Activated CD4-positive, CD25-positive, alpha-beta regulatory T cell treated with anti-CD3 and anti-CD28 coated beads, Interleukin-2, amount 50 U/mL, for 24 hours (primary cell): ENCODE measurements at places on chromosomes 4 and X.

DNA sequence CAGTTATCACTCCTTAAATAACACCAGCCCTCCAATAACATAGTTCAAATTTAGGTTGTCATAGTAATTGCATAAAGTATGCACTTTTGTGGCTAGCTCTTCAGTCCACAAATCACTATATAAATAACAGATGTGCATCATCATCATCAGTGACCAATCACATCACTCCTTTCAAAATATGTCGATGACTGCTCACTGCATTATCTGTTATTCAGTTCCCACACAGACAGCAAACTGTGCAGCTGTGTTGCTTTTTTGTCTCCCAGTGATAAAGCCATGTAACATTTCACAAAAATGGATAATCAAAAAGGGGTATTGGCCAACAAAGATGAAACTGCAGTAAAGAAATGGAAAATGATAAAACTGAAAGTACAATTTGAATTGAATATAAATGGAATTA, 205.4 kb downstream of the DCLK2 start:
- ATAC-seq: no peak

DNA sequence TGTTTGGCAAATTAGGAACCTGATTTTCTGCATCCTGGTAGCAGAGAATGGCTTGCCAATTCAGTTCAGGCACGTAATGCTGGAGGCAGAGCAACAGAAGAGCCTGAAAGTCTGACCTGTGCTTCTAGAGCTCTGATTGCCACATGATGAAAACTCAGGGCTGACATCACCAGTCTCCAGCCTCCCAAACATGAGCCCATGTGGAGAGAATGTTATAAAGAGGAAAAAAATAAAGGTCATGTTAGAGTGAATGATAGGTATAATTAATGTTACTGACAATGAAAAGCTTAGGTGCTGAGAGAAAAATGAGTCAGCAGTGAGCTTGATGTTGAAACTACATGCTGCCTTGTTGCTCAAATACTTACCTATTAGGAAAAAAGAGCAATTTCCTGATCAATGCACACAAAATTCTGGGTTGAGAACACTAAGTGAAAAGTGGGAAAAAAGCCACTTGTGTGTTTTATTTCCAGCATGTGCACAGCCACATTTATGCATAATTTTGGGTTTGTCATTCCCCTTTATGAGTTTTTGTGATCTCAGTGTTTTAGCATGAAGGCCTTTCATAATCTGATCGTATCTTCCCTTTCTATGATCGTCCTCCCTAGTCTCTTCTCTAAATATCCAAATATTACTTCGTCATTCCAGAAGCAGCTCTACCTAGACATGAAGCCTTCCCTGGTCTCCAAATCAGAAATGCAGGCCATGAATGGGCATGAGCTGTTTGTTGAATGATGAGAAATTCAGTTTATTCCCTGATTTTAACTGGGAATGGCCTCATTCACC, 113.3 kb upstream of the CPEB2 start:
- ATAC-seq: no peak

- no peak for ATAC-seq
Observed at GRCh38 chrX:109733613-109734083, 591 bp upstream of the ACSL4 start.

GRCh38 chrX:14505648-14506047, 23.7 kb upstream of the GLRA2 start:
- ATAC-seq: no peak

- ATAC-seq: no peak
Observed at GRCh38 chrX:146754268-146754667, 55.3 kb upstream of the CXorf51B start.

DNA sequence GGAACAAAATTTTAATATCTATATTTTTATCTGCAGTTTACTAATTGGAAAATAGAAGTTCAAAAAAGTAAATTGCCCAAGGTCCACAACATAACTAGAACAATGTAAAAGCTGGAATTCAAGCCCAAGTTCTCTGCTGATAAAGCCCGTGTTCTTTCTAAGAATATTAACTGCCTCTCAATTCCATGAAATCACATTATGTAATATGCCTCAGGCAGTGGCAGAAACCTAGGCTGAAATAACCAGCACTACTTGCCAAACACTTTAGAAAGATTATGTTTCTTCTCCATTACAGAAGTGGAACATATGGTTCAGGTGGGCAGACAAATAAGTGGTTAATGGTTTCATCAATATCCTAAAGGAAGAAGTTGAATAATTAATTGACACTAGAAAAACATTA, 56.7 kb upstream of the ADGRL3 start:
- ATAC-seq: no peak

- ATAC-seq: no peak
Observed at GRCh38 chr4:155564086-155564485, 102.6 kb upstream of the GUCY1A1 start.

GRCh38 chr4:123877551-123877950, 481.0 kb downstream of the SPRY1 start:
- ATAC-seq: no peak

- no peak for ATAC-seq
Observed at GRCh38 chr4:78386679-78387078, 164.9 kb upstream of the ANXA3 start.

GRCh38 chr4:39899291-39899690, 78.4 kb downstream of the PDS5A start:
- ATAC-seq: no peak

- ATAC-seq: no peak
Observed at GRCh38 chrX:100870527-100870926, 3.6 kb downstream of the NOX1 start.

- ATAC-seq: no peak
Observed at GRCh38 chrX:15055146-15055930, 182.1 kb downstream of the MOSPD2 start.
